Left renal cortex interstitium (tissue), 4 donors: ENCODE measurements at places on chromosomes 7 and 10. TPM values are rescaled to one million over a fixed set of nuclear protein-coding genes. Genes with fewer than 3 reads are reported as not detected.

STEAP4 gene
- 0.13 TPM for polyA plus RNA-seq

CYP3A7 gene
- 0.90 TPM for polyA plus RNA-seq

CLDN4 gene
- polyA plus RNA-seq: 94.5 TPM

SOSTDC1 gene
- 43.8 TPM for polyA plus RNA-seq

FXYD4 gene
- 1.5 TPM for polyA plus RNA-seq
